ENCODE measurements at places on chromosomes 2 and 18. TPM values are rescaled to one million over a fixed set of nuclear protein-coding genes. Genes with fewer than 3 reads are reported as not detected.

Gene DSG4
- total RNA-seq, result not detected

Gene SKA1
- total RNA-seq, result 2.6 TPM

Gene ZNF804A
- 0.32 TPM for total RNA-seq

Gene ZAP70
- total RNA-seq, result 0.73 TPM

- no peak for DNase-seq
These were observed 52.7 kb upstream of the MAPK4 start for GRCh38 chr18:50507120-50507590.

- no peak for DNase-seq
These were observed 177.1 kb downstream of the IRS1 start for GRCh38 chr2:226622484-226622883.

- DNase-seq, result no peak
These were observed 41.6 kb downstream of the MGAT5 start for GRCh38 chr2:134295441-134295840.

DNA sequence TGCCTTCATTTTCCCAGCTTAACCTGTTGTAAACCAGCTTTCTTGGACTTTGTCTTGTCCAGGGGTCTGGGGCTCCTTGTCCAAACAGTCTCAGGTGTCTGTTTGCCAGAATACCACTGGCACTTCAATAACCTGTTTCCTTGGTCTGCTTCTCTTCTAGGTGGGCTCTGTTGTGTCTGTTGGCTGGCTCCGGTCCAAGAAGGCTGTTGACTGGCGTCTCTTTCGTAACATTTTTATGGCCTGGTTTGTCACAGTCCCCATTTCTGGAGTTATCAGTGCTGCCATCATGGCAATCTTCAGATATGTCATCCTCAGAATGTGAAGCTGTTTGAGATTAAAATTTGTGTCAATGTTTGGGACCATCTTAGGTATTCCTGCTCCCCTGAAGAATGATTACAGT lies 17.0 kb downstream of the SLC20A1 start:
- DNase-seq, result no peak

Data from astrocyte (in vitro differentiated cells and primary cell).